ENCODE measurements at places on chromosomes 3 and 15.

DNA sequence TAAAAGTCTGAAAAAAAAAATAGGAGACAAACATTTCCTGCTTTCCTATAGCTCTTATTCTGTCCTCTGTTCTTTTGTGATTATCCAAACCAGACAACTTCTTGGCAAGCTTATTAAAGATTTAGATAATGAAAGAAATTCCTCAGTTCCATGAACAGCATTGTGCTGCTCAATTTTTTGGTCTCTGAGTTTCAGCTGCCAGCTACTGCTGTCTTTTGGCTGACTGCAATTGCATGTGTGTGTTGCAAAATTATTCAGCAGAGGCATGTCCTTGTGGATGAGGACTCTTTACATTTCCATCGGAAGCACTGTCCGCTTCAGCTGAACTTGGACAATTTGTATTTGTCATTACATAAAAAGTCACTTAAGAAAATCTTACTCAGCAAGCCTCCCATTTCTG is 397.3 kb upstream of the RASGRP1 start:
- DNase-seq, result peak; percentile 41

DNA sequence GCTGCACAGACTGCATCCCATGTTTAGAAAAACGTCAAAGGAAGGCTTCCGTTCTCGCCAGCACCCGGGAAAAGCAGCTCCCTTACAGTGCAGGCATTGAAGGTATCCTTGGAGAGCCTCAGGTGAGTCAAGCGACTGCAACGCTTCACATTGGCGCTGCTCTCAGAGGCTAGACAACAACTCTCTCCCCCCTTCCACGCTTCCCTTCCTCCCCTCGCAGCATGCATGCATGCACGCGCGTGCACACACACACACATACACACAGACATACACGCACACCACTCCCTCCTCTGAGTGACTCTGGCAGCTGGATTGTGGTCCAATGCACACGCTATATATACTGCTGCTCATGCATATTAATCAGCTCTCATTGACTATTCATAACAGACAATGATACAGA is 191.1 kb downstream of the PDZRN3 start:
- peak; percentile 44 for DNase-seq

DNA sequence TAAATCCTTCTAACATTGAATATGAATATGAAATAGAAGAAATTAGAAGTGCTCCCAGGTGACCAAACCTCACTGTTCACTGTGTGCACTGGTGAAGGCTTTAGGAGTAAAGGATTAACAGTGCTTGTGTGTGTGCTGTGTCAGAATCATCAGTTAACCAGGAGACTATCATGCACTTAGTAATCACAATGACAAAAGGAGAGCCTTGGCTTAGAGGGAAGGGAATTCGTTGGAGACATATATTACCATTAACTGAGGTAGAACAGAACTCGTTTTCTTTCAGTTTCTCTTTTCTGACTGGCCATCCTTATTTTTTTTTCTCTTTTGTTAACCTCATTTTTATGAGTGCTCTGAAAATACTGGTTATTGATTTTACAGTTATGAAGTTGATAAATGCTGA is 213.3 kb upstream of the GBE1 start:
- DNase-seq, result no peak

DNA sequence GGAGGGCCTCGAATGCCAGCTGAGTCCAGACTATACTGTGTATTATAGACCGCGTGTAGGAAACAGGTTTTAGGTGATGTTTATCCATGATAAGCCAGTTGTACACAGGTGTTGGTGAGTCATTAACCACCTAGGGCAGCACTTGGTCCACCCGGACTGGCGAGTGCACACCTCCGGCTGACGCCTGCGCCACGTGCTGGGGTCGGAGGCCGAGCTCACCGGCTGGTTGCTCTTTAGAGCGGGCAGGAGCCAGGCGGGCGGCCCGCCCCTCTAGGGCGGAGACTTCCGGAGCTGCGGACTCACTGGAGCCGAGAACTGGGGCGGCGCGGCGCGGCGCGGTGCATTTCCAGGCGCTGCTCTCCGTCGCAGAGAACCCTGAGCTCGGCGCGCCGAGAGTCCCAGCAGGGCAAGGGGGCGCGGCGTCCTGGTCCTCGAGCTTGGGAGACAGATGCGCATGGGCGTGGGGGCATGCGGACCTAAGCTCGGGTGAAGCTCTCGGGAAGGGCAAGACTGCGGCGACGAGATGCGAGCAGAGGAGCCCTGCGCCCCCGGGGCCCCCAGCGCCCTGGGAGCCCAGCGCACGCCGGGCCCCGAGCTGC is at the start of gene ESYT3:
TSS of gene ESYT3 (plus strand) at position 341 of the 599 bp plus-strand sequence. CDS start at position 524, 183 bp downstream.
- DNase-seq, result peak; percentile 61

- DNase-seq, result no peak
Observed at GRCh38 chr3:16286161-16286560, 21.1 kb downstream of the OXNAD1 start.

- DNase-seq, result no peak
Observed at GRCh38 chr3:16697443-16698147, 92.4 kb upstream of the DAZL start.

DNA sequence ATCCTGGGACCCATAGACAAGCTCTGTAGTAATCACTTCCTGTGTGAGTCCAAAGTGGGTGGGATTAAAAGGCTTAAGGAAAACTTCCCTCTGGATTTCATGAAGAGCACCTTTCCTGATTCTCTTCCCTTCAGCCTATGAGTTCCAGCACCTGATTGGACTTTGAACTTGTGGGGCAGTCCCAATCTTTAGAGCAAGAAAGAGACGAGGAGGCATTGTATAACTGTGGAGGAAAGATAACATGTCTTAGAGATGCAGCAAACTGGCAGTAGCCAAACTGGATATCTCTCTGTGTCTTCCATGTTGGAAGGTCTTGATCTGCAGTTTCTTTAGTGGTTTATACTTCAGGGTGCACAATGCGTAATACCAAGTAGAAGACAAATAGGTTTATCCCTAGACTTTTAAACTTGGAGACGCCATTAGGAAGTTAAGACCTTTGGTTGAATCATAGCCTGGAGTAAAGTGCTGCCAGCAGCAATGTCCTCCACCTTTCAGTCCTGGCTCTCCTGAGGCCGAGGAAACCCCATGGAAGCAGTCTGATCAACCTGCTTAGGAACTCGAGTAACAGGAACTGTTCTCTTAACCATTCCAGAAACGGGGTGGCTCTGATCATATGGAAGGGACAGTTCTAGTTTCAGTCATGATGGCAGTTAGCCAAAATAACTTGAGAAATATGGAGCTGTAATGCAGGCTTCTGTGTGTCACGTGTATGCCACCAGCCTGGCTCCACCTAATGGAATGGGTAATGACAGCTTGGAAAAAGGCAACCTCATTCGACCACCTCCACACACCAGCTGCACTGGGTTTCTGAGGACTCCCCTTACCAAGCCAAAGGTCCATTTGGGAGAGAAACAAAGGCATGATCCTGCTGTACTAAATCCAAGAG is 4.7 kb downstream of the EIF1B start:
- DNase-seq, result peak; percentile 33

- DNase-seq, result no peak
Observed at GRCh38 chr3:45673273-45673672, 15.9 kb upstream of the SACM1L start.

GRCh38 chr3:99482191-99482590 is 156.2 kb upstream of the COL8A1 start:
- DNase-seq, result no peak

DNA sequence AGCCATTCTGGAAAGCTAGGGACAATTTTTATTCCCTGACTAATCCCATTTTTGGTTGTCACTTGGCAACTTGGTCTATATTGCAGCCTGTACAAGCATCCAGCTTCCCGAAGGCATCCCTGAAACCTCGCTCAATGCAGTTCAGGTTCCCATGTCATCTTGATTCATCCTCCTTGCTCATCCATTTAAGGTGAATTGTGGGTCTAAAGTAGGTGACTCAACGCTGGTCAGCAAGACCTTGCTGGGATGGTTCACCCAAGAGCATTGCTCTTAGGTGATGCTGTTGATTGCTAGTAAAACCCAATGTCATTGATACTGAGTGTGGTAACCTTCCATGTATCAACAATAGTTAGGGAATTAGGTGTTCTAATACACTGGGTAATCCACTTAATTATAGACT is 13.1 kb upstream of the RAB8B start:
- DNase-seq, result no peak

- peak; percentile 17 for DNase-seq
Observed at GRCh38 chr3:42539871-42540714, 37.6 kb downstream of the VIPR1 start.

- no peak for DNase-seq
Observed at GRCh38 chr3:57963811-57964346, 44.3 kb upstream of the FLNB start.

DNA sequence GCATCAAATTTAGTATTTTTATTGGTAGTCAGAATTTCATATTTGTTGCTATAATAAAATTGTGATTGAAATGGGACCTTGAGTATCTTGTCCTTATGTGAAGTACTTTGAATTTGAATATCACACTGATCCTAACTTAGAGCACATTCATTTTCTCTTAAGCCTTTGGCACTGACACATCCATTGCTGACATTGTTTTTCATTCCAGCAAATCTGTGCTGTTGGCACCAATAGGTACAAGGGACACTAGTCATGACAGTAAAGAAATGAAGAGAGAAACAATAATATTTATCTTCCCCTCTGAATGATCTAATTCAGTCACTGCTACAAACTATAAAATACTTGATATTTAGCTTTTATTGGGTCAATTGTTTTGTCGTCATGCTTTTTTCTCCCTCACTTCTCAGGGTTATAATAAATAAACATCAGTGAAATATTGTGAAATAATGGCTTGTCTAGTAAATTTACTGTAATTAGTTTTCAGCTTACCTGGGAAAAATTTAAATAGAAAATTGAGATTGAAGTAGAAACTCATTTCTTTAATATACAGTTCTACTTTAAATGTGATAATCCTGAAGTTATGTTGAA is 166.8 kb upstream of the MLF1 start:
- no peak for DNase-seq

DNA sequence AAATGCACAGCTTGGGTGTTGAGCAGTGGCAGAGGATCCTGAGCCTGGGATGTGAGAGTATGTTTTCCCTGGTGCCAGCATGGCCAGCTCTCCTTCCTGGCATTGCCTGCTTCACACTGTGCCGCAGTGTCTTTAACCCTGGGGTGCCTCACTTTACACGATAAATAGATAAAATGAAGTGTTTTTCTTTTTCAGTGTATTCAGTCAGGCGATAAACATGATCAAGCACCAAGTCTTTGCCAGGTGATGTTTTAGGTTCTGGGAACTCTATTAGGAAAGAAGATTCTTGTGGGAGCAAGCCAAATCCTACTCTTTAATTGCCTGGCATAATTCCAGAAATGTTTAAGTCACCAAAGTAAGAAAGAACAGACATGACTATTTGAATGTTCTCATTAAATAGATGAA is 14.0 kb downstream of the ABHD6 start:
- no peak for DNase-seq

- no peak for DNase-seq
Observed at GRCh38 chr15:69668963-69669362, 216.3 kb downstream of the RPLP1 start.

GRCh38 chr3:175274474-175275218 is 415.5 kb downstream of the NAALADL2 start:
- DNase-seq, result no peak

DNA sequence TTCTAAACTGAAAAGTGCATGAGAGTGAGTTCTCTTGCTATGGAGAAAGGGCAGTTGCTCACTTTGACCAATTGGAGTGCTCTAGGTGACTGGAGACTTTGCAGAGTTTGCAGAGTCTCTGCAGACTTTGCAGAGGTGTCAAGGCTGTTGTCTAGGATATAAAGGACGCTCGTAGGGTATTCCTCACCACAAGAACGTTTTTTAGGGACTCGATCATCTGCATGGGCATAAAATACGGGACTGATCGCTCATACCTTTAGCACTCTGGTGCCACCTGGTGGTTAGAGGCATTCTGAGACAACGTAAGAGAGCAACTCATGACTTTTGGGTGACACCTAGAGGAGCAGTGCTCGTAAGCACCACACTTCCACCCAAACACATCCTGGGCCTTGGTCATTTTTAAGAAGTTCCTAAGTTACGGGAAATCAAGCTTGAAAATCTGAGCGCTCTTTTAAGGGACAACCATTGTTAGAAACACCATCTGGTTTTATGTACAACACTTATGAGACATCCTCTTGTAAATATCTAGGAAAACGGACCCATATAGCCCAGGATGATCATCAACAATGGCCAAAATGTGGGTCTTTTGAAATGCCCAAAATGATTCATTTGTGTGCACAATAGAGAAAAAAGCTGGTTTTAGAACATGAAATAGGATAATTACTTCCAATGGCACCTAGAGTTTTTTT is 51.6 kb upstream of the XCR1 start:
- peak; percentile 91 for DNase-seq

GRCh38 chr3:138323971-138324370 is 5.7 kb downstream of the NME9 start:
- DNase-seq, result no peak

DNA sequence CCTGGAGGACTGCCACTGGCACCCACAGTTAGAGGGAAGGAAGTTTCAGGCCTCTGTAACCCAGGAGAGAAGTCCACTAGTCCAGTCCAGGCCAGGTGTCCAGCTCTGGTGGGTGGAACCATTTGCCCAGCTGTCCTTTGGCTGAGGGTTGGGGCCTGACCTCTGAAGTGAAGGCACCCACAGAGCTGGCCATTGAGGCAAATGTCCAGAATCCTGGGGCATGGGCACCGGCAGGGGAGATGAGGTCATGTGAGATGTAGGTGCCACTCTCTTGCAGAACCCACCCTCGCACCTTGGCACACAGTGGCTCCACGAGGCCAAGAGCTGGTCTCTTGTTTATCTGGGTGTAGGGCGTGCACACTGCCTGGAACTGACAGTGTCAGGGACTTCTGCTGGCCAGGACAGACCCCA is 162.8 kb downstream of the SMAD6 start:
- DNase-seq, result no peak

- peak; percentile 77 for DNase-seq
Observed at GRCh38 chr3:143849854-143850549, 1.7 kb upstream of the SLC9A9 start.

GRCh38 chr3:129119365-129120100 is 2.1 kb downstream of the RAB43 start:
- no peak for DNase-seq

DNA sequence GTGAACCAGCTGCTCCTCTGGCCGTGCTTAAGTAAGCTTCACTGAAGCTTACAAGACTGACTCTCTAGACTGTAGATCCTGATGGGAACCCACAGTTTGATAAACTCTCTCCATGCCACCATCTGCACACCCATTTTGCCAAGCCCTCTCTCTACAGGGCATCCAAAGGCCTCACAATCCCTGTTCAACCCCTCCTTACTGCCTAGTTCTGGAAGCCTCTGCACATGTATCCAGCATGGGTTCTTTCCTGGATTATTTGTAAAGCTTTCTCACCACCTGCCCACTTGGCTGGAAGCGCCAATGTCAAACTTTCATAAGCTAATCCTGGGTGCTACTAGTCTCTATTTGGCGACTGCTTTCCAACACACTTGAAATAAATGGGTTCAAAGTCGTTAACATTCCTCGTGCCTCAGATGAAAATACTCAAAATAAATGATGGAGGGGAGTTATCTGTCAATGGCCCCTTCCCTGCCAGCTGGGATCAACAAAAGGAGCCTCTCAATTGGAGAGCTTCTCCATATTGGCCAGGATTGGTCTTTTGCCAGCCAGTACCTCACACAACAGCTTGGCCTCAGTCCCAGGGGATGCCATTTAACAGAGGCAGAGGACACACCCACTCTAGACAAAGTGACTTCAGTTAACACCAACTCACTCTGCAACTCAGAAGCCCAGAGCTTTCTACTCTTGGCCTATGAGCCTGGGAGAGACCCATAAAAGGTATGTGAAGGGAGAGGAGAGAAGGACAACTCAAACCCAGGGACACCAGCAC is 48.1 kb downstream of the SH3BP5 start:
- peak; percentile 35 for DNase-seq
